CD4-positive, CD25-positive, alpha-beta regulatory T cell (primary cell): ENCODE measurements at places on chromosomes 3 and 15.

DNA sequence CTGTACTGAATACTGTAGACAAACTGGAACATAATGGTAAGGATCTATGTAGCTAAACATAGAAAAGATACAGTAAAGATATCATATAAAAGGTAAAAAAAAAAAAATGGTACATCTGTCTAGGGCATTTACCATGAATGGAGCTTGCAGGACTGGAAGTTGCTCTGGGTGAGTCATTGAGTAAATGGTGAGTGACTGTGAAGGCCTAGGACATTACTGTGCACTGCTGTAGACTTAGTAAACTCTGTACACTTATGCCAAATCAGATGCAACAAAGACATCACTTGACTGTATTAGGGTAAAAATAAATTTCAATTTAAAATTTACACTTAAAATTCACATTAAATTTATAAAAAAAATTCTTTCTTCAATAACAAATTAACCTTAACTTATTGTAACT, 281.3 kb upstream of the LMCD1 start:
- DNase-seq: no peak

DNA sequence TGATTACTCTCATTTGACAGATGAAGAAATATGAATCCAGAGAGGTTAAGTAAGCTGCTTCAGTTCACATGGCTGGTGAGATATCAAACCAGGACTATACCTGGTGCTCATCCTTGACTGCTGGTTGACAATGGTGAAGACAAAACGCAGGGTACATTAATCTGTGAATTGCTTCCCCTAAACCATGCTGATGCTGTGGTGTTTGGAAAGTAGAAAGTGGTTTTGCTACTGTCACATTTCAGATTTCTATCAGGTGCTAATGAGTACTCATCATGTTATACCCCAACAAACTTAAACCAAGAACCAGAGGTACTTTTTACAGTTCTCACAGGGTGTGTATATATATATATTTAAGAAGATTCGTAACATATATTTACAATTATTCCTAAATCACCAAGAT, 85.0 kb upstream of the PRTG start:
- DNase-seq: no peak

GRCh38 chr3:165185707-165186327, 10.4 kb downstream of the SLITRK3 start:
- no peak for DNase-seq

- no peak for DNase-seq
Observed at GRCh38 chr3:175266478-175266877, 407.3 kb downstream of the NAALADL2 start.

DNA sequence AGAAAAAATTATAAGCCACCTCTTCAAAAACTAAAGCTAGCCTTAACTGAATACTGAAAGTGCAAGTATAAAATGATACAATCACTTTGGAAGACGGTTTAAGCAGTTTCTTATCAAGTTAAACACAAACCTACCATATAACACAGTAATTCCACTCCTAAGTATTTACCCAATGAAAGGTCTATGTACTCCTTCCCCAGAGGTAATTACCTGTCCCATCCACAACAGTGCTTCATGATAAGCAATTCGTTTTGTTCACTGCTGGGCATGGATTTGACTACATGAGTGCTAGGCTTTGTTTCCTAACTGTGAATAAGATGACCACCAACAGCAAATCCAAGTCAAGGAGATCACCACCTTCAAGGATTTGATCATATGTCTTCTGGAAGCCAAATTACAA, 4.3 kb downstream of the COX5A start:
- no peak for DNase-seq

DNA sequence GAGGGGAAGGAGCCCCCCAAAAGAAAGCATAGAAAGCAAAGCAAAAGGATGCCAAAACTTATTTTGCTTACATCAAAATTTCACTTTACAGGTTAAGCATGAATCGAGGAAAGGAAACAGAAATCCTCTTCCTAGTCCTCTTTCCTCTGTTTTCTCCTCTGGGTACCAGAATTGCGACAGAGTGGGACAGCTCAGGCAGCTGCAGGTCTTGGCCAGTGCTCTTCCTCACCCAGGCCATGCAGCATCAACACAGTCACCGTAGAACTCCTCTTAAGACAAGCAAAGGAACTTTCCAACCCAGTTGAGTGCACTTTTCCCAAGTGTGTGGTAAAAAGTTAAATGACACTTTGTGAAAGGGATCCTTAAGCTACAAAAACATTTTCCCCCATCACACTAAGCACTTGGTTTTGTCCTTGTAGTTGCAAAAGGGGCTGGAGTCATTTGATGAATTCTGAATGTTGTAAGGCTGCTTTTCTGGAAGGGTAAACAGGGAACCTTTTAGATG, 45.9 kb upstream of the MEX3B start:
- DNase-seq: no peak

DNA sequence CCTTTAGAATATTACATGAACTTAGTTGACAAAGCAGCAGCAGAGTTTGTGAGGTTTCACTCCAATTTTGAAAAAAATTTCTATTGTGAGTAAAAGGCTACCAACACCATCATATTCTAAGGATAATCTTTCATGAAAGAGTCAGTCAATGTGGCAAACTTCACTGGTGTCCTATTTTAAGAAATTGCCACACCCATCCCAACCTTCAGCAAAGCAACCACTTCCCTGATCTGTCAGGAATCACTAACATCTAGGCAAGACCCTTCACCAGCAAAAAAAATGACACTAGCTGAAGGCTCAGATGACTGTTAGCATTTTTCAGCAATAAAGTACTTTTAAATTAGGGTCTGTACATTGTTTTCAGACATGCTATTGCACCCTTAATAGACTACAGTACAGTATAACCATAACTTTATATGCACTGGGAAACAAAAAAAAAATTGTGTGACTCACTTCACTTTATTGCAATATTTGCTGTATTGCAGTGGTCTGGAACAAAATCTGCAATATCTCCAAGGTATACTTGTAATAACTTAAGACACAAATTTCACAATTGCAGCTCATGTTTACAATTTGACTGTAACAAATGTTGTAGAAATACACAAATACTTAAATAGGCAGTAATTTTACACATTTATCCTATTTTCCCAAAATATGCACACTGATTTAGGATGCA, 38.9 kb upstream of the ALCAM start:
- no peak for DNase-seq

DNA sequence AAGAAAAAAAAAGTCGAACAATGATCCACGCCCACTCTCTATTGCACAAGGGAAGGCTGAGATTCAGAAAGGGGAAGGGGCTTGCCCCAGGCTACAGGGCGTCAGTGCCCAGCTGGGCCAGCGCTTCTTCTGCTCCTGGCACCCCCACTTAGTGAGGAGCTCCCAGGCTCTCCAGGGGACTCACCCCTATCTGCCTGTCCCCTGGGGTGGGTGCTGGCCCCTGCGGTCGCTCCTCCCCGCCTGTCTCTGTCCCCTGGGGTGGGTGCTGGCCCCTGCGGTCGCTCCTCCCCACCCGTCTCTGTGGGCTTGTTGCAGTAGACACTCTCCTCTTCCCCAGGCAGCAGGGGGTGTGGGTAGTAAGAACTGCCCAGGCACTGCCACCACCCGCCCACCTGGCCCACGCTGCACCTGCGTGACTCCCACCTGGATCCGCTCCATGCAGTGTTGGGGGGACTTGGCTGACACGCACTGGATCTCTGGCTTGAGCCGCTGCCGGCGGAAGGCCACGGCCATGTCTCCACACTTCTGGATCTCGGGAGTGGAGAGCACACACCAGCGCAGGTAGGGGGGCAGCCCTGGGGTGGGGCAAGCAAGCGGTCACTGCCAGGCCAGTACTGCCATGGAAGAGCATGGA, 14.6 kb downstream of the MELTF start:
- DNase-seq: no peak

DNA sequence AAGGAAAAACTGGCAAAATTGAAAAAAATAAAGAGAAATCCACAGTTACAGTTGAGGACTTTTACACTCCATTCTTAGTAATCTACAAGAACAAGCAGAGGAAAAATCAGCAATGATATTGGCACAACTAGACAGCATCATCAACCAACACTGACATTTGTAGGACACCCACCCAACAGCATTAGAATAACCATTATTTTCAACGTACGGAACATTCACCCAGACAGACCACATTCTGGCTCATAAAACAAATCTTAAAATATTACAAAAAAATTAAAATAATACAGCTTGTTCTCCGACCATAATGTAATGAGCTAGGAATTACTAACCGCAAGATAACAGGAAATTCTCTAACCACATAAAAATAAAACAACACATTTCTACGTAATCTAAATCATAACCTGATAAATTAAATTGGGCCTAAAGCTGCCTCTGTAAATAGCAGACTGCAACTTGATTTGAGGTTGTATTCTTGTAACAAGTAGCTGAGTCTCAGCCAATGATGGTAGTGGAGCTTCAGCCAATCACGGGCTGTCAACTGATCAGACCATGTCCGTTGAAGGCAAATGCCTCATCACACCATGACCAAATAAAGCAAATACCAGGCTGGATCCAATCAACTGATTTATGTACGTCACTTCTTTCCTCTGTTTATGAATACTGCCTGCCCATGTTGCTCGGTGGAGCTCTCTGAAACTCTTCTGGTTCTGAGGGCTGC, 9.2 kb downstream of the PLSCR4 start:
- DNase-seq: no peak

DNA sequence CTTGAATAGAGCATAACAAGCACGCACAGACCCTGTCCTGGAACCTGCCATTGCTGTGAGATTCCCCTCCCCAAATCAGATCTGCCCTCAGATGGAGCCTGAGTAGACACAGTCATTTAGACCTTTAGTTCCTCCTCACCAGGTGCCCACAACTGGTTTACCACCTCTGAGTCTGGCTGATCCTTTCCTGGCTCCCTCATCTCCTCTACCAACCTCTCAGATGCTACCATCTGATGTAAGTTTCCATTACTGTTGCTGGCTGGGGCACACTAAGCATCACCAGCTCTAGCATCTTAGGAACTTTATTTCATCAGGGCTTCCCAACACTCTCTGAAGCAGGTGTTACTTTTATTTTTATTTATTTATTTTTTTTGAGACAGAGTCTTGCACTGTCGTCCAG, 288.3 kb downstream of the TLE3 start:
- DNase-seq: no peak

DNA sequence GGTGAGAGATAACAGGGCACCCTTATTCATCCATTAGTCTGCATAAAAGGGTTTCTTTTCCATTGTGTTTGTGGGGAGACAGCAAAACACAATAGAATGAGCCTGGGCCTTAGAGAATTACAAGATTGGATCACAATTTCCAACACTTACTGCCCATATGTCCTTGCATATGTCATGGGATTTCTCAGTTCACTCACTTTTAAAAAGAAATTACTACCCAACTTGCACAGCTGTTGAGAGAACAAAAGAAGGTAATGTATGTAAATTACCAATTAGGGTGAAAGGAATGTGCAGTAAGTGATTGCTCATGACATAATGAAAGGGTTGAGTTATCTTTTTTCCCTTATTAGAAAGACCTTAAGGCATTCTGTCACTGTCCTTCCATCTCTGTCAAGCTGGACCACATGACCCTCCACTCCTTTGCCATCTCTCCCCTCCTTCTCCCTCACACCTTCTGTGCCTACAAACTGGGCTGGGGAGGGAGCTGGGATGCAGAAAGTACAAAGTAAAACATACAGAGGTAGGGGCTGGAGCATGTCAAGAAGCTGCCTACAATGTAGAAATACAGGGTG, 244.2 kb downstream of the ZMAT3 start:
- no peak for DNase-seq

GRCh38 chr3:70646635-70647034, 334.2 kb upstream of the MDFIC2 start:
- DNase-seq: no peak

- no peak for DNase-seq
Observed at GRCh38 chr3:61634678-61635077, 73.3 kb downstream of the PTPRG start.

- no peak for DNase-seq
Observed at GRCh38 chr15:58492661-58493397, 61.0 kb downstream of the LIPC start.

DNA sequence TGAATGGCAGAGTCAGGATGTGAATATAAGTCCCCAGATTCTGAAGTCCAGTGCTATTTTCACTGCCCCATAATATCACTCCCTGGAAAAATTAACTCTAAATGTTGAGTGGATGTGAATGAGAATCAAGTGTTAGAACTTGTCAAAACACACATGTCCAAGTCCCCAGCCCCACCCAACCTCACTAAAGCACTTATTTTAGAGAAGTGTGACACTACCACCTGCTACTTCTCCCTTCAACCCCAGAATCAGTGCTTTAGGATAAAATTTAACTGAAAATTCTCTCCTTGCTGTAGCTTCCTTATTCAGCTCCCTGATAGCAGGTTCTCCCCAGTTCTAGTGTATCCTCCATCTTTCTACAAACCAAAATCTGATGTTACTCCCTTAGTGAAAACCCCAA, 35.8 kb downstream of the HERC1 start:
- DNase-seq: no peak

- no peak for DNase-seq
Observed at GRCh38 chr15:65342493-65342892, 35.3 kb downstream of the IGDCC3 start.

GRCh38 chr3:52257911-52258310, 12.4 kb downstream of the PPM1M start:
- DNase-seq: no peak

GRCh38 chr15:57527382-57528091, 64.2 kb upstream of the MYZAP start:
- peak; percentile 62 for DNase-seq

GRCh38 chr3:47705391-47705790, 76.3 kb downstream of the SMARCC1 start:
- no peak for DNase-seq

DNA sequence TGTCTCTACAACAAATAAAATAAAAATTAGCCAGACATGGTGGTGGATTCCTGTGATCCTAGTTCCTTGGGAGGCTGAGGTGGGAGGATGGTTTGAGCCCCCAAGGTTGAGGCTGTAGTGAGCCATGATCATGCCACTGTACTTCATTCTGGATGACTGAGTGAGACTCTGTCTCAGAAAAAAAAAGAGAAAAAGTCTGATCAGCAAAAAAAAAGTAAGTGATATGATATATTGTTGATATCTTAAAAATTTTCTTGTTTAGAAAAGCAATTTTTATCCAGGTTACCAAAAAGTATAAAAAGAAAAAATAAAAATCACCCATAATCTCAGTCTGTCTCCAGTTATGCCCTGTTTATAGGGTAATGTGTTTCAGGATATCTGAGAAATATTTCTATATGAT, 251.4 kb downstream of the OTOL1 start:
- DNase-seq: no peak

- no peak for DNase-seq
Observed at GRCh38 chr3:87246662-87247429, 19.7 kb downstream of the CHMP2B start.

- no peak for DNase-seq
Observed at GRCh38 chr3:14569474-14570000, 29.4 kb upstream of the GRIP2 start.

- no peak for DNase-seq
Observed at GRCh38 chr3:61667814-61668213, 106.4 kb downstream of the PTPRG start.

- DNase-seq: no peak
Observed at GRCh38 chr3:111784001-111784400, 75.1 kb upstream of the PHLDB2 start.
